ENCODE measurements at places on chromosomes 1 and 21.

DNA sequence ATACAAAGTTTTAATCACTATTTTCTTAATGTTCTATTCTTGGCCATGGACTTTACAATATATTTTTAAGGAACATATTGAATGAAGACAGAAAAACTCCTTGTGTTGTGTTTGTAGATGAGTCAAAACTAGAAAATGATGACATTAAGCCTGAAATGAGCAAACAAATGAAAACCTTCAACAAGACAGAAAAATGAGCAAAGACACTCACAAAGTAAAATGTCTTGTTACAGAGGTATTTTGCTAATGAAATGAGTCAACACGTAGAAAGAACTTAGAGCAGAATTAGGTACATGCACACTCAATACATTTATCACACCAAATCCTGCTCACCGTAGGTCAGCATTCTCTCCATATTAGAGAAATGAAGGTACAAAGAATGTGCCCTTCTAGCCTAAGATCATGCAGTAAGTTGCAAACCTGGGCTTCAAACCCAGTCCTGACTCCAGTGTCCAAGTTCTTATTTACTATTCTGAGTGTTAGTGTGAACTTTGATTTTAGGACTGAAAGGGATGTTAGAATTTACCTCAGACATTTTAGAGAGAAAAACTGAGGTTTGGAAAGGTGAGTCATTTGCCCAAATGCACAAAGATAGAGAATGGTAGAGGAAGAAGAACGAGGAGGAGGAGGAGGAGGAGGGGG, 133.9 kb upstream of the SGIP1 start:
- DNase-seq, result no peak

DNA sequence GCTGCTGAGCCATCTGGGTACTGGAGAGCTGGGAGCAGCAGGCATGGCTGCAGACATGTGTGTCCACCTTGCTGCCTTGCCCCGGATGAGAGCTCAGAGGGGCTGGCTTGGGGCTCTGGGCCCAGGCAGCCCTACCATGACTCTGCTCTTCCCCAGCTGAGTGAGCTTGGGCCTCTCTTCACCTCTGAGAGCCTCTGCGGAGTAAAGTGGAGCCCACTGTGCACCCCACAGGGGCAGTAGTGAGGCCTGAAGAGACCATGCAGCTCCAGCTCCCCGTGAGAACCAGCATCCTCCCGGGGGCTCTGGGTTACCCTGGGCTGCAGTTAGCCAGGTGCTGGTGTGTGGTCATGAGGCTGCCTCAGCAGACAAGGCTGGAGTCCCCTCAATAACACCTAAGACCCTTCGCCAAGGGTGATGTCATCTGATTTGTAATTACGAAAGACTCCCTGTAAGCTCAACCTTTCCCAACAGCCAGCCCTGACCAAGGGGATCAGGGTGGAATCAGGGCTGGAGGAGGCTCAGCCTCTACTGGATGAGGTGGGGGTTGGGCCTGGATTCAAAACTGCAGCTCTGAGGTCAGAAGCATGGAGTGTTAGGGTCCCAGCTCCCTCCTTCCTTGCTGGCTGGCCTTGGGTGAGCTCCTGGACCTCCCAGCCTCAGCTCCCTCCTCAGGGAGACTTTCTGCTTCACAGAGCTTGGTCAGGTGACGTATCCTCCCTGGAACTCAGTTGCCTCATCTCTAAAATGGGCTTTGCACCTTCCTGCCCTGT, 308.0 kb downstream of the MATN1 start:
- DNase-seq, result no peak

DNA sequence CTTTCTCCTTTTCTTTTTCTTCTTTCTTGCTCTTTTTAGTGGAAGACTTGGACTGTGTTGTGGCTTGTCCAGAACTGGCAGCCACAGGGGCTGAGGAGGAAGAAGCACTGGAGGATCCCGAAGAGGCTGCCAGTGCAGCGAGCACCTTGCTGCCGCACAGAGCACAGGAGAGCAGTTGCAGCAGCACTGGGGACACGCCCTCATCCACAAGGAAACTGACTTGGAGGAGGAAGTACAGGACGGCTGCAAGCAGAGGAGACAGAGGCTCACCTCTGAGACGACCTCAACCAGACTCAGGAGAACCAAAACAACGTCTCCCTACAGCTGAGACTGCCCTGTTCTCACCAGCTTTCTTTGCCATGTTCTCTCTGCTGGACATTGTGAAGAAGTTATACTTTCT, 88.9 kb downstream of the UBR4 start:
- DNase-seq, result no peak

DNA sequence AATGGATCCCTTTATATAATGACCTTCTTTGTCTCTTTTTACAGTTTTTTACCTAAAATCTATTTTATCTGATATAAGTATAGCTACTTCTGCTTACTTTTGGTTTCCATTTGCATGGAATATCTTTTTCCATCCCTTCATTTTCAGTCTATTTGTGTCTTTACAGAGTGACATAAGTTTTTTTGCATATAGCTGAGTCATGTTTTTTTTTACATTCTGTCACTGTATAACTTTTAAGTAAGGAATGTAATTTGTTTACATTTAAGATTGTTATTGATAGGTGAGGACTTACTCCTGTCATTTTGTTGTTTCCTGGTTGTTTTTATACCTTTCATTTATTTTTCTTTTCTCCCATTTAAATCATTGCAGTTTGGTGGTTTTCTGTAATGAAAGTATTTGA, 402.7 kb upstream of the ADGRL2 start:
- no peak for DNase-seq

DNA sequence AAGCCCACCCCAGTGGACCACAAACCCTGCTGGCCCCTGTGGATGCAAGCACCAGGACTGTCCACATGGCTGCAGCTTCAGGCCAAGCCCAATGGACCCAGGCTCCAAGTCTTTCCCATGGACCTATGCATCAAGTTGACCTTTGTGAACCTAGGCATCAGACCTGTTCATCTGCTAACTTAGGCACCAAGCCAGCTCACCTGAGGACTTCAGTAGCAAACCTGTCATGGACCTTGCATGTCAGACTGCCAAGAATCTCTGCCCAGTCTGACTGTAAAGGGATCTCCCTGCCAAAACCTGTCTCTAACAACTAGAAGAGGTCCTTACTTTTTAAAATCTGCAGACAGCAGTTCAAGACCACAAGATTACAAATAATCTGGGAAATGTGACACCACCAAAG, 37.8 kb downstream of the FMO3 start:
- DNase-seq, result no peak

DNA sequence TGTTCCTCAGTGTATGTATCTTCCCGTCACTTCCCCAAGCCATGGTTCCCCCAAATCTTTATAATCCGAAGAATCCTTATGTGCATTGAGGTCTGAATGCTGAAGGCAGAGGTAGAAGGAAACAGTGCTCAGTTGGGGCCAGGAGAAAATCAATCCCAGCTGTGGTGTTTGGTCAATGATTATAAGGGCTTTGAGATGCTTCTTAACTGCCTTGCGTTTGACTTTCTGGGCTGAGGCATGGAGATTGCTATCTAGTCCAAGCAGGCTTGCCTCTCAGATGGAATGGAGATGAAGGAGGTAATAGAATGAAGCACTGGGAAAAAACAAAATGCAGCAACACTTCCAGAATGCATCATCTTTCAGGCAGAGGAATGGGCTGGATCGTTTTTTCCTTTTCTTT, 3.6 kb upstream of the MAP1LC3C start:
- no peak for DNase-seq

GRCh38 chr1:192602757-192603156, 27.2 kb downstream of the RGS1 start:
- no peak for DNase-seq

DNA sequence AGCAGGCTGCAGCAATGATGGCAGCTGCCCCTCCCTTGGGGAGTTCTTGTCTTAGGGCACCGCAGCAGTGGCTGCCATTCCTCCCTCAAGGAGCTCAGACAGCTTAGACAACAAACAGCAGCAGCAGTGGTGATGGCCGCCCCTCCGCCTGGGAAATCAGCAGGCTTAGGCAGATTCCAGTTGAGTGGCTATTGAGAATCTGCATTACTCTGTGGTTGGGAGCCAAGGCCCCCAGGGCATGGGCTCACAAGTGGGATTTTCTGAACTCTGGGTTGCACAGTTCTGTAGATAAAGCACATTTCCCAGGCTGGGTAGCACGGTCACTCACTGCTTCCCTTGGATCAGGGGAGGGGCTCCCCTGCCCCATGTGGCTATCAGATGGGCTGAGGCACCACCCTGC, 1280.7 kb upstream of the TMPRSS15 start:
- no peak for DNase-seq

GRCh38 chr1:117821774-117822482, 107.5 kb downstream of the GDAP2 start:
- no peak for DNase-seq

- DNase-seq, result no peak
Observed at GRCh38 chr1:10788592-10789006, 7.8 kb downstream of the CASZ1 start.

DNA sequence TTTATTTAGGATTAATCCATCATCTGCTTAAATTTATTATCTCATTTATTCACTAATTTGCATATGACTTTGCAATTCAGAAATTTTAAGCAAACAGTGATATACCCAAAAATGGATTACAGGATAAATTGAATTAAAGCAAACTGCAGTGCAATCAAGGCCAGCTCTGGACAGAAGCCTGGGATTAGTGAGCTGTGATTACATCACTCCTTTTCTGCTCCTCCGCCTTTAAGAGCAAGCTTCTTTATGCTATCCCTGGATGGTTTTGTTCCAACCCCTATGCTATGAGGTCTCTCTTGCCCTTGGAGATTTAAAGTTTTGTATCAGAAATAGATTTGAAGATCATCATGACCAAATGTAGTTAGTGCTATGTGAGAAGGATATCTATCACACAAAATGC, 32.6 kb downstream of the GPR52 start:
- no peak for DNase-seq

- no peak for DNase-seq
Observed at GRCh38 chr1:17065666-17066065, 11.8 kb upstream of the SDHB start.

DNA sequence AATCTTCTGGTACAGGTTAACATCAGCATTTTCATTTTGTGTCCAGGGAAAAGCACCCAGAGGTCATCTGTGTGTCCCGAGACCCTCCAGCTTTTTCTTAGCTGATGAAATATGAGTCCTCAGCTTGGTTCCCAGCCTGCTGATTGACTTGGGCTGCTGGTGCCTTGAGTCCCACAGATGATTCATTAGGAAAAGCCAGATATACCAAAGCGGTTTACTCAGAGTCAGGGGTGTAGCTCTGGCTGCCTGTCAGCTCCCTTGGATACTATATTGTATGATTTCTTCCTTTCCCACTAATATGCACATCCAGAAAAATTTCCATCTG, 43.7 kb upstream of the MAB21L3 start:
- DNase-seq, result no peak

All from stimulated activated CD4-positive, alpha-beta T cell treated with anti-CD3 and anti-CD28 coated beads, Interleukin-2, amount 100 ng/mL, for 24 hours (primary cell).